ENCODE measurements at places on chromosomes 1 and 21.

DNA sequence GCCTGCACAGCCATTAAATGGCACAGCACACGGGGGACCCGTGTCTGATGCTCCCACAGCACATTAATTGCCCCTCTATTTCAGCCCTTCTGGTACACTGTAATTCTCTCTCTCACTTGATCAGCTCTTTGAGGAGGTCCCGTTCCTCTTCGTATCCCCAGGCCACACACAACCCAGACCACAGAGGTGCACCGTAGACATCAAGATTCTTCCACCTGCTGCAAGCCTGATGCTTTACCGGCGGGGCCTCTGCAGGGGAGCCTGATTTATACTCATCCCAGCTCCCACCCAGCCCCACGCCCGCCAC is 759 bp downstream of the SMYD3 start:
- DNase-seq, result no peak

GRCh38 chr1:34405266-34405959 is 228.7 kb downstream of the C1orf94 start:
- no peak for DNase-seq

DNA sequence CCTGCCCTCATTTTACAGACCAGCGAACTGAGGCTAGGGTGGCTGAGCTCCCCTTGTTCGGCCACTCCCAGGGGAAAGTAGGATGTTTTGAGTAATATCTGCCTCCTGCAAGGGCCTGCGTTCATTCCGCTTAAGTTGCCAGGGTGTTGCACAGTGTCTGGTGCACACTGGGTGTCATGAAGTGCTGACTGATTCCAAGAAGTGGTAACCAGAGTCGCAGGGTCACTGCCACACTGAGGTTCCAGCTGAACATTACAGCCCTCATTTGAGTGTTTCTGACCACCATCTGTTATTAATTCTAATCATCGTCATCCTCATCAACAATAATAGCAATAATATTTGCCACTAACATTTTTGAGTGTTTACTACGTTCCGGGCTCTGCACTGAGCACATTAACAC is 250.6 kb downstream of the KAZN start:
- DNase-seq, result no peak

- DNase-seq, result no peak
These were observed 29.8 kb downstream of the PYHIN1 start for GRCh38 chr1:158961178-158961577.

DNA sequence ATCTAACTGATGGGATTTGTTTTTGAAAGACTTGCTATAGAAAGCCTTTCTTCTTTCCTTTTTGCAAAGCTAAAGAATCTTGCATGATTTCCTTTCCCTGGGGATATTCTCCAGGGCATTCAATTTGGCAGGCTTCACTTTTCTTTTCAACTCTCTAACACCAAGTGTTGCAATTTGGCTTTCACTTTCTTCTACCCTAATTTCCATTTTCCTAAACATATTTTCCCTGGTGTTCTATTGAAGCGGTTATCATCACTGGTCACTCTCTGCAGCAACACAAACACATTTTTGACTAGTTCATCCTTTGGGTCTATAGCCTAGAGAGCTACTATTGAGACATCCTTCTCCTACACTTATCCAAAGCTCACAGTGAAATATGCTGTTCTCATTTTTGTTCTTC is 424.5 kb downstream of the NEGR1 start:
- DNase-seq, result no peak

DNA sequence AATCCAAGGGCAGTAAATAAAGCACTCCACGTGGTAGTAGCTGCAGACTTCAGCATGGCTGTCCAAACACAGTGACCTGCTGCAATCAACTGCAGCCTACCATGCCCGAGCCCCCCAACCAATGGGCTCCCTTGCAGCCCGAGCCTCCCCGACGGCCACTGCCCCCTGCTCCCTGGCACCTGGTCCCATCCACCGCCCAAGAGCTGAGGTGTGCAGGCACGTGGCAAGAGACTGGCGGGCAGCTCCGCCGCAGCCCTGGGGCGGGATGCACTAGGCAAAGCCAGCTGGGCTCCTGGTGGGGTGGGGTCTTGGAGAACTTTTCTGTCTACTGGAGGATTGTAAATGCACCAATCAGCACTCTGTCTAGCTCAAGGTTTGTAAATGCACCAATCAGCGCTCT is 57.6 kb upstream of the RGS2 start:
- no peak for DNase-seq

GRCh38 chr1:44412601-44413000 is 7.5 kb downstream of the RNF220 start:
- DNase-seq, result no peak

DNA sequence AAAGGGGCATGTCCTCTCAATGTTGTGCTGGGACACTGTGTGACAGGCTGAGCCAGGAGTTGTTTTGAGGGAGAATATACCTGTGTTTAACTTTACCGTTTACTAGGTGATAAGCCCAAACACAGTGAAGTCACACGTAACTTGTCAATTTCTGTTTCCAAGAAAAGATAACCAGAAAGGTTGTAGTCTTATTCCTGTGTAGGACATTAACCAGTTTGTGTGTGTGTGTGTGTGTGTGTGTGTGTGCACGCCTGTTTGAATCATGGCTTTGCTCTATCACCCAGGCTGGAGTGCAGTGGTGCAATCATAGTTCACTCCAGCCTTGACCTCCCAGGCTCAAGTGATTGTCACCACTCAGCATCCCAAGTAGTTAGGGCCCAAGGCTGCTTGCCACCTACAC is 83.6 kb downstream of the MRPS6 start:
- DNase-seq, result no peak

- DNase-seq, result peak; percentile 13
These were observed 1.2 kb upstream of the CAP1 start for GRCh38 chr1:40039245-40039756.

Data from urothelium cell line (cell line).